ENCODE measurements at places on chromosomes 5 and 9. TPM values are rescaled to one million over a fixed set of nuclear protein-coding genes. Genes with fewer than 3 reads are reported as not detected.

The DEPDC1B gene
- total RNA-seq, result 0.32 TPM

DNA sequence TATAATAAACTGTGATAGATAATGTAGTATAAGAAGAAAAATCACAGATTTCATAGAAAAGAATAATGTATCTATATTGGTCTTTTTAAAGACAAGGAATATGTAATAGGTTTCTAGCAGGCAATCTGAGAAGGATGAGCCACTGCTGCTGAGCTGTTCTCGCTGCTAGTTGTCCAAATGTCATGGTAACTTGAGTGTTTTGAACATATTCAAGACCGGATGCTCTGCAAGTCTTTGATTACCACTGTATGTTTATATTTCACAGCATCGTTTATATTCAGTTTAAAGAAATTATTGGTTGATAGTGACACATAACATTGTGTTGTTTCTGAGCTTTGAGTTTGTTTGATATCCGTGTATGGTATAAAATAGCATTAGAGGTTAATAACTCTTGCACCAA is 9.6 kb downstream of the C5orf47 start:
- DNase-seq, result no peak

GRCh38 chr9:16721972-16722371 is 148.5 kb downstream of the BNC2 start:
- DNase-seq, result peak; percentile 14

DNA sequence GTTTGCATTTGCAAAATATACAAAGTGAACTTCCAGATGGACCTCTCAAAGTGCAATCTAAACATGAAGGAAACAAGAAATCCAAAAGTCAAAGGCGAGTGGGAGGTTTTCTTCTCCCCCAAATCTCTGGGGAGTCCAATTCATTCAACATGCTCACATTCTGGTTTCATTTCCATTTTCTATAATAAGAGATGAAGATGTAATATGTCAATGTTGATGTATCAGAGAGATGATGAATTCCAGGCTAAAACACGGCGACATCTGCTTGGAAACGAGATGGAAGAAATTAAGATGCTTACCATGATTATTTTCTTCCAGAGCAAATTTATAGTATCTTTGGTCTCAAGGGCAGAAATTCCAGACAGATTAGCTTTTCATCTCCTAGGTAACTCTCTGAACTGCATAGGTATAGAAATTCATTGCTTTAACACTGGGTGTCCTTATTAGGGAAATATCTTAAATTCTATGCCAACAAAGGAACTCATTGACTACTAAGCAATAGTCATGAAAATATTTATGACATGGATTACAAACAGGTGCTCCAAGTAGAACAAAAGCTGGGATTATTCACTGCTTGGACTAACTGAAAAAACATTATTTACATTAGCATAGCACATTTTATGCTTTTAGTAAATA is 287.9 kb downstream of the SEC61B start:
- no peak for DNase-seq

The SPRY4 gene
- total RNA-seq, result 7.5 TPM

GRCh38 chr5:179777909-179778308 is 15.9 kb upstream of the LTC4S start:
- no peak for DNase-seq

GRCh38 chr9:93663877-93664548 is 87.6 kb downstream of the PHF2 start:
- no peak for DNase-seq

The FSD1L gene
- 4.8 TPM for total RNA-seq

DNA sequence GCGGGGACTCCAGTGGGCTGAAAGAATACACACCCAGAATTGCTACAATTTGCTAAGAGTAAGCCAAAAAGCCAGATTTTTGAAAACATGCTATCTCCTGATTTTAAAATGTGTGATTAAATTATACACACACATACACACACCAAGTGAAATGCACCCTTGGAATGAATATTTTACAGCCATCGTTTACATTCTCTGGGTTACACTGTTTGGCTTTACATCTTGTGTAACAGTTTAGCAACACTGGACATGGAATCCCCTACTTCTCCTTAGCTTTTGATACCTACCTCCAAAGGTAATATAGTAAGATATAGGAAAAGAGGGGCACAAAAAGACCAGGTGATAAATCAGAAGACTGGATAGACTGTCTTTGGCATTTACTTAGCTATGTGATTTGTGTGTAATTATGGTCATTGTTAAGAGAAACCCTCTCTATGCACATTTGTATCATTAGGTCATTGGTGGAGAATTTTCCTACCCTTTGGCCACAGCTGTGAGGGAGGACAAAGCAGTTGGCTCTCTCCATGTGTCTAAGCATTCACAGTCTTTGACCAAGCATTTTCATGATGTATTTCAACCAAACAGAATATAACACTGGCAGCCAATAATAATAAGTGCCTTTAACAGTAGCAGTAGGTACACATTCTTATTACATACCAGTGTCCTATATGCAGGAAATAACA is 7.6 kb downstream of the SVEP1 start:
- DNase-seq, result no peak

- DNase-seq, result no peak
Measured at GRCh38 chr9:136228107-136228875, 17.3 kb downstream of the QSOX2 start.

GRCh38 chr9:109499631-109500410 is 1.7 kb upstream of the PTPN3 start:
- DNase-seq, result peak; percentile 65

DNA sequence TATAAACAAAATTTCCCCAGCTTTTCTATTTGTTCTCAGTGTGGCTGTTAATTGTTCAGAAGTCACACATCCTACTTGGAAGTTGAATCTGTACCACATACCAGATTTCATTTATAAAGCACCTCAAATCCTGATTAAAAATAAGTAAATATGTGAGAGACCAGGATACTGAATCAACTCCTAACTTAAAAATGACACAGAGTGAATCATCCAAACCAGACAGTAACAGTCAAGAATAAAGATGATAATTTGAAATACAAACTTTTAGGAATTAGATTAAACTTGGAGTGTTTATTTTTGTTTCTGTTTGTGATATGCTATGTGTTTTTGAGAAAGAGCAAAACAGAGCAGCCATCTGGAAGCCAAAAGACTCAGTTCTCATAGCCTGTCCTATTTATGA is 633.2 kb upstream of the RORB start:
- DNase-seq, result no peak

The CDH10 gene
- 0.77 TPM for total RNA-seq

The NAIP gene
- total RNA-seq, result 16.4 TPM

GRCh38 chr9:114989600-114990410 is 59.4 kb upstream of the TNFSF8 start:
- DNase-seq, result no peak

DNA sequence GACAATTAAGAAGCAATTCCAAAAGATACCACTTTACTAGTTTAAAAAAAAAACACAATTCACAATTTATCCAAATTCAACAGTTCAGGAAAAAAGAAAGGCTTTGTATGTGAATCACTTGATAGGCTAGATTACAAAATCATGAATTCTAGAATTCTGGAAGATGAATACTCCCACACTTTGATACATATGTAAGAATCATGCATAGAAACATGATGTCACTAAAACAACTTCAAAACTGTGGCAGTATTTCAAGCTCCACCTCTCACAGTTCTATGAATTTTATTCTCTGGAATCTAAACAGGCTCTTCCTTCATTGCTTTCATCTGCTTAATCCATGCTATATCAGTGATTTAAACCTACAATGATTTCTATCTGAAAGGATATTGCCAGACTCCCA is 51.0 kb downstream of the GNAQ start:
- no peak for DNase-seq

DNA sequence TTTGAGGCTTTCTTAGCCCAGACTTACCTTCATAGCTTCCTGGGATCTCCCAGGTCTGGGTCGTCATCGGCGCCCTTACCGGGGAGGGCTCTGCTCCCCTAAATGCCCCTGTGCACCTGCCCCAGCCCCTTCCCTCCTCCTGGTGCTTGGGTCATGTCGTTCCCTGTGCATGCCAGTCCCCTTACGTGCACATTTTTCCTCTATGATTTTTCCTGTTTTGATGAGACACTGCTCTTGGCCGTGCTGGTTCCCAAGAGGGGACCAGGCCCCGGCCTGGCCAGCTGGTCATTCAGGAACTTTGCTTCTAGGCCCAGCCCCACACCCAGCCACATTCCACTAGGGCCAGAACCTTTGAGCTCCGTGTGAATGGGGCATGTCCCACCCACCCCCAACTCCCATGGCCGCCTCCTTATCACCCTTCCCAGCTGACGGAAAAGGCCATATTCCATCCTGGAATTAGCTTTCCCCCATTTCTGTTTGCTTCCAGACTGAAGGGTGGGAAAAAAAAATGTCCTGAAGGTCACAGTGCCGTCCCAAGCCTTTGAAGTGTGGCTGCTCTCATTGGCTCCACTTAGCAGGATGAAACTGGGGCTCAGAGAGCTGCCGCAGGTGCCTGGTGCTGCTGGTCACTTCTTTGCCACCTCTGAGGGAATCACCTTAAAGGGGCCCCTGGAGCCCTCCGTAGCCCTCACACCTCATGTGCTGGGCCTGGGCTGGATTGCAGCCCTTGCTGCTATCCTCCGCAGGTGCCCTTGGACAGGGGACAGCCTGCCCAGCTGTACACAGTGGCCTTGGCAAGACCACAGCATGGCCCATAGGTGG is 25.1 kb downstream of the ERGIC1 start:
- no peak for DNase-seq

GRCh38 chr5:107796797-107797196 is 126.1 kb upstream of the EFNA5 start:
- no peak for DNase-seq

The AQP7 gene
- 6.4 TPM for total RNA-seq

The SAP30L gene
- total RNA-seq, result 33.8 TPM

DNA sequence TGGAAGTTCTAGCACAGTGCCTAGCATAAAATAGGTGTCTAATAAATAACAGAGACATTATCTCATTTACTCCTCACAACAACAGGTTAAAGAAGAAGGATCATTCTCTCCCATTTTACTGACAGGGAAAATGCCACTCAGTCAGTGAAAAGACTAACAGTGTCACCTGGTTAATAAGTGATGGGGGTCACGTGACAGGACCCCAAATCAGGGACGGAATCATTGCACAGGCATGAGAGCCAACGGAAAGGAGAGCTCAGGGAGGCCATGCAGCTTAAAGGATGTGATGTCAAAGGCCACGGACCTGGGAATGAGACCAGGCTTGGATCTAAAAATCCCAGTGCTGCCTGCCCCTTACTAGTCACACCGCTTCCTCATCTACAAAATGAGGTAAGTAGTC is 101.2 kb downstream of the BNC2 start:
- no peak for DNase-seq

GRCh38 chr5:72840041-72840440 is 23.6 kb downstream of the TNPO1 start:
- DNase-seq, result no peak

GRCh38 chr9:133774799-133775198 is 36.6 kb upstream of the SARDH start:
- DNase-seq, result no peak

- no peak for DNase-seq
Measured at GRCh38 chr5:107449369-107449768, 221.4 kb downstream of the EFNA5 start.

DNA sequence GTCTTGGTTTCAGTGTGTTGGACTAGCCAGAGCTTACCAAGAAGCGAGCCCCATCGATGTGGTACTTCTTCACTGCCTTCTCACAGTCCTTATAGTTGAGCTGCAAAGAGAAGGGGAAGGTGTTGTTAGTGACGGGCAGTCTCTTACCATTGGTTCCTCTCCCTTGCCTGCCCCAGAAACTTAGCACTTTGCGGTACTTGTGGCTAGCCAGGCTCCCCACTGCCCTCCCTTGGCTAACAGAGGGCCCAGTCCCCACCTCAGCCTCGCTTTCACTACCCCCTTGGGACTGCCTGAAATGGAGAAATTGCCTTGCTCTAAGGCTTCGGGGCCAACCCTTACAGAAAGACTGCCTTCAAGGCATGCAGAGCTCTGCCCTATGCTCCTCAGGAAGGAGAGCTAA is 4.3 kb downstream of the LCP2 start:
- DNase-seq, result no peak

- no peak for DNase-seq
Measured at GRCh38 chr5:84564321-84565075, 179.8 kb upstream of the EDIL3 start.

DNA sequence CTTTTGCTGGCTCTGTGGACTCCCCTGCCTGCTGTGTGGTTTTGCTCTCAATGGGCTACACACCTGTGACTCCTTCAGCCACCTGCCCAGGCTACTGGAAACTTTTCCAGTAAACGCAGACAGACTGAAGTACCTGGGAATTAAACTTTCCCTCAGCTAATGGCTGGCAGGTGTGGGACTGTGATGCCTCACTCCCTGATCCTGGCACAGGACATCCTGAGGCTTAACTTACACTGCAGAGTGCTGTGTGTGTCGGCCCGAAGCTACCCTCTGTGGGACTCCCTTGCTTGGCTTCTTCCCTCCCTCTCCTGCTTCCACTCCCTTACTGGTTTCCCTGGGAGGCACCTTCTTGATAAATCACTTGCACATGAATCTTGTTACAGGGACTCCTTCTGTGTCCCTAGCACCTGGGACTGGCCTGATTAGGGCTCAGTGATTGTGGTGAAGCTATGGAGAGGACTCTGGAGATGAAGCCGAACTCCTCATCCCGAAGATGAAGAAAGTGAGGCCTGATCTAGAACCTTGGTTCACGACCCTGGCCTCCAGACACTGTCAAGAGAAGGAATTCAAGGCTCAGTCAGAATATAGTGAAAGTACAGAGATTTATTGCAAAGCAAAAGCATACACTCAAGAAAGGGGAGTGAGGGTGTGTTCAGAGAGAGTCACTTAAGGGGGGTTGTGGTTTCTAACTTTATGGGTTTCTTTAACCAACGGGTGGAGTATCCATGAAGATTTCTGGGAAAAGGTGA is 113.4 kb upstream of the ALDH1B1 start:
- no peak for DNase-seq
